ENCODE measurements at places on chromosomes 4 and X.

GRCh38 chrX:81378560-81378959 is 176.7 kb downstream of the SH3BGRL start:
- no peak for DNase-seq

GRCh38 chr4:184432127-184432922 is 42.0 kb downstream of the IRF2 start:
- no peak for DNase-seq

GRCh38 chrX:148811236-148811635 is 310.8 kb downstream of the AFF2 start:
- no peak for DNase-seq

DNA sequence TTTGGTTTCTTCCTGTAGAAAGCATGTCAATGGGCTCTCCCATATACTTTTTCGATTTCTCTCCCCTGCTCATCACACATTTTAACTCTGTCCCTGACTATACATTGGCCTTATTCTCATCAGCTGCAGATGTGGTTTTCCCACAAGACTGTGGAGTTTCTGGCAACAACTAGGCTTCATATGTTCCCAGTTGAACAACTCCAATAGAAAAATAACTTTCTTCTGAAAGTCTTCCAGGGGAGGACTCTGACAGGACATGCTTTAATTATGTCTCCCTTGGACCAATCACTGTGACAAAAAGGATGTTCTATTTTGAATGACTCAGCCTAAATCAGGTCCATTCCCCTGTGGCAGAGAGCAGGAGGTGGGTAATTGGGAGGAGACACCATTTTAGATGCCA is 28.1 kb downstream of the SPANXC start:
- DNase-seq: no peak

Data from T-helper 2 cell (primary cell).